ENCODE measurements at places on chromosomes 12 and 14.

- no peak for DNase-seq
Observed at GRCh38 chr12:75439048-75439447, 41.5 kb upstream of the GLIPR1 start.

- no peak for DNase-seq
Observed at GRCh38 chr14:96861568-96862310, 64.6 kb downstream of the VRK1 start.

DNA sequence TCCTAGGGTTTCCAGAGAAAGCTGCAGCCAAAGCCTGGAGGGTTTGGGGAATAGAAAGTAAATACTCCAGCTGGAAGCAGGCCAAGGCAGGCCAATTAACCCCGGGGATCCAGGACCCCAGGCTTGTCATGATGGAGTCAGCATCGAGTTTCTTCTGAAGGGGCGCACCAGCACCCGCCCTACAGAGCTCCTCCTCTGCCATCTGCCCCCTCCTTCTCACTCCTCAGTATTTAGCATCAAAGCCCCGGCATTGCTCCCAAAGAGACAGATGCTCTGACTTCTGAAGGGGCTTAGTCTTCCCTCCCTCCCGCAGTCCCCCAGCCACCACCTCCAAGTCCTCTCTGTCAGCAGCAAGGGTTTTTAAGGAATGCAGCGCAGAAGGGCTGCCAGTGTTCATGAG lies 285.1 kb upstream of the NOS1 start:
- DNase-seq = no peak

GRCh38 chr14:53062856-53063255 lies 90.3 kb downstream of the DDHD1 start:
- DNase-seq = no peak

All from effector memory CD4-positive, alpha-beta T cell (primary cell).